CD4-positive, alpha-beta T cell treated with Interleukin-6 at 100 ng/mL for 8 hours (primary cell): ENCODE measurements at places on chromosomes 3 and 15.

DNA sequence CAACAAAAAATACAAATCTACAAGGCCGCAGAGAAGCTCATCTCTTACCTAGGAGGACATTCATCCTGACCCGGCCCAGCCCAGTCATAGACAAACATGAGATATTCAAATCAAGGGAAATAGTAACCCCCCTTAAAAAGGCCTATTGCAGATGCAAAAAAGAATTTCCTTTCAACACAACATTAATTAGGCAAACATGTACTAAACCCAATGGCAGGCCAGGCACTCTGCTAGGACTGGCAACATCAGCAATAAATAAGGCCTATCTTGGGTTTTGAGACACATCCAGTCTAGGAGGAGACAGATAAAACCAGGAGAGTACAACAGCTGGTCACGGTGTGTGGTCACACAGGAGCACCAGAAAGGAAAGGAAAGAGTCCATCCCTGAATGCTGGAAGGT is 61.4 kb downstream of the ADCY5 start:
- no peak for DNase-seq

GRCh38 chr3:146511402-146512134 is 32.8 kb downstream of the PLSCR1 start:
- no peak for DNase-seq

DNA sequence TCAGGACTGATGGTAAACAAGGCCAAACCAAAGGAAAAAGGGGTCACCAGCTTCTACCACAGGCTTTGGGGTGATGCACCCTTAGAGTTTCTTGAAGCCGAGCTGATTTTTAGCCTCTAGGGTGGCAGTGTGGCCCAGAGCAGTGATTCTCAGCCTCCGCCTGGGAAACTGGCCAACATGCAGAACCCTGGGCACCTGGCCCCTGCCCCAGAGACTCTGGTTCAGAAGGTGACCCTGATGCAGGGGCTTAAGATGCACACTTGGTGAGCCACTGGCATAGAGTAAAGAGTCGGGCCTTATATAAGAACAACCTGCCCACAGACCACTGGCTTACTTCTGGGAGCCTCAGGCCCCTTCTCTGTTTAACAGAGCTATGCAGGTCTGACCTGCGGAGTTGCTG is 44.5 kb downstream of the SYNM start:
- no peak for DNase-seq

GRCh38 chr15:80267658-80268057 is 15.6 kb upstream of the CTXND1 start:
- DNase-seq = no peak

DNA sequence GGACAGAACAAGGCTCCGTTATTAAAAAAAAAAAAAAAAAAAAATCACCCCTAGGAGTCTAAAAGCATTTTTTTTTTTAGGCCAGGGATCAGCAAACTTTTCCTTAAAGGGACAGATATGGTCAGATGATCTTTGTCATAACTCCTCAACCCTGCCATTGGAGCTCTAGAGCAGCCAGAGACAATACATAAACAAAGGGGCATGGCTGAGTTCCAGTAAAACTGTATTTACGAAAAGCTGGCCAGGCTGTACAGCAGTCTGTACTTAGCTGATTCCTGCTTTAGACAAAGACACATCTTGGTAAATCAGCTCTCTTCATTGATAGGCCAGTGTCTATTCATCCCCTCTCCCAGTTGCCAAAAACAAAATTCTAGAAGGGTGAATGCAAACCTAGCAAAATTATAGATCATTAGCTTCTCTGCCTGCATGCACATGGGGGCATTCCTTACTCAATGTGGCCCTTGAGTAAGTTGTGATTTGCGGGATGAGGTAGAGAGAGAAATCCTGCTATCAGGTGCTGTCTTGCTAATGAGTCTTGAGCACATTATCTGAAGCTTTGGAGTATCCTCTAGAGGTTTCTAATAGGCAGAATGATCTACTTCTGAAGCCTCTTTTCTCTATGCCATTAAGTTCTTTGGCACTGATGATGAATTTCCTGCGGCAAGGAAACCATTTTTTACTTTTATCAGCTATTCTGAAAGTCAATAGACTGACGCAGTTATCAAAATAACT is 35.2 kb downstream of the SENP8 start:
- DNase-seq = no peak
